Stimulated activated CD8-positive, alpha-beta memory T cell treated with anti-CD3 and anti-CD28 coated beads, Interleukin-4, amount 100 ng/mL, for 4 hours (primary cell): ENCODE measurements at places on chromosomes 1 and 21.

GRCh38 chr1:33010932-33011731 lies 25.6 kb downstream of the AK2 start:
- DNase-seq = no peak

- DNase-seq = no peak
Measured at GRCh38 chr1:80462006-80462405, 1338.7 kb upstream of the ADGRL2 start.

DNA sequence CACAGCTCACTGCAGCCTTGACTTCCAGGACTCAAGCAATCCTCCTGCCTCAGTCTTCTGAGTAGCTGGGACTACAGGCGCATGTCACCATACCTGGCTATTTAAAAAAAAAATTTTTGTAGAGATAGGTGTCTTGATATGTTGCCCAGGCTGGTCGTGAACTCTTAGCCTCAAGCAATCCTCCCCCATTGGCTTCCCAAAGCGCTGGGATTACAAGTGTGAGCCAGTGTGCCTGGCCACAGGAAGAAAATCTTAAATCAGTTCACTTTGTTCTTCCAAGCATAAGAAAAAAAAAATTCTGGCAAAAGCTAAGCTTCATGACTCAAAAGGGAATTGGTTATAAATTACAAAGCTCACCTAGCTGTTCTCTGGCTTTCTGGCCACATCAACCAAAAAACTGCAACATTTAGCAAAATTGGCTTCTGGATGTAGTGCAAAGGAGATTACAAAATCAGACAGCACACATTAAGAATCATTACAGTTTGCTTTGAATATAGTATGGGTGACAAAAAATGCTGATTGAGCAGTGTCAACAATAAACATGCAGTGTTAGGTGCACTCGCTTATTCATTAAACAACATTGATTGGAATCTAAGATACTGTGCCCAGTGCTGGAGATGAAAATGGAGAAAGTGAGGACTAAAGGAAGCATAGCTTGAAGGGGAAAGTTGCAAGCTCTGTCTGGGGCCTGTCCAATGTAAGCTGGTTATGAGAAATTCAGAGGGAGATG lies 76.7 kb downstream of the KCTD3 start:
- DNase-seq = no peak

GRCh38 chr1:1796466-1796865 lies 18.2 kb upstream of the NADK start:
- DNase-seq = no peak

GRCh38 chr1:183583466-183583865 lies 6.8 kb downstream of the NCF2 start:
- no peak for DNase-seq

DNA sequence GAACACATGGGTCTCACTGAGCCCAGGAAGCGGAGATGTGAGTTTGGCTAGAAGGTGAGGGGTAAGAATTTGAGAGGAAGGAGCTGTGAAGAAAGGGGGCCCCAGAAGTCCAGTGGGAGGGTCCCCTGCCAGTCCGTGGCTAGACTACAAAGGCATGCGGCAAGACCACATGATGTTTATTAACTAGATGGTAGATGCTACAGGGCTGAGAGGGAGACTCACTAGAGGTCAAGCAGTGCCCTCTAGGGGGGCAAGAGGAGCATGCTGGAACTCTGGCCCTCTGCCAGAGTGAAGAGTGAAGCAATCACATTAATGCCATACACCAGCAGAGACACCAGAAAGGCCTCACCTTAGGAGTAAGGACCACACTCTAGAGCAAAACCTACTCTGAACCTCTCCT lies 12.2 kb downstream of the KIAA0319L start:
- DNase-seq = no peak

DNA sequence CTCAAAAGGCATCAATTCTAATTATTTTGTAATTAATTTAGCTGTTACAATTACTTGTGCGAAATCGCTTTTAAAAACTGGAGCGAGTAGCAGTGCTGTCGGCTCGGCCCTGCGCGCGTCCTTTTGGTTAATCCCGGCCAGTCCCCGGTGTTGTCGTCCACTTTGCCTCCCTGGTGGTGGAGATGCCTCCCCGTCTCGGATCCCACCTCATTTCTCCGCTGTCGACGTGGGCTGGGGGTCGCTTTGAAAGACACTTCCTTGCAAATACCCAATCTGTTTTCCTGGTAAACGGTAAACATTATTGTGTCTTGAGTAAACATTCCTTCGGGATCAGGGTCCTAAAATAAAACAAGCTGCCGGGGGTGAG lies 3.7 kb downstream of the FOXD3 start:
- DNase-seq = no peak

- no peak for DNase-seq
Measured at GRCh38 chr1:14974361-14974760, 179.2 kb upstream of the TMEM51 start.

- no peak for DNase-seq
Measured at GRCh38 chr1:59043796-59044195, 253.1 kb upstream of the FGGY start.

GRCh38 chr21:26570203-26570602 lies 2.9 kb downstream of the CYYR1 start:
- no peak for DNase-seq

DNA sequence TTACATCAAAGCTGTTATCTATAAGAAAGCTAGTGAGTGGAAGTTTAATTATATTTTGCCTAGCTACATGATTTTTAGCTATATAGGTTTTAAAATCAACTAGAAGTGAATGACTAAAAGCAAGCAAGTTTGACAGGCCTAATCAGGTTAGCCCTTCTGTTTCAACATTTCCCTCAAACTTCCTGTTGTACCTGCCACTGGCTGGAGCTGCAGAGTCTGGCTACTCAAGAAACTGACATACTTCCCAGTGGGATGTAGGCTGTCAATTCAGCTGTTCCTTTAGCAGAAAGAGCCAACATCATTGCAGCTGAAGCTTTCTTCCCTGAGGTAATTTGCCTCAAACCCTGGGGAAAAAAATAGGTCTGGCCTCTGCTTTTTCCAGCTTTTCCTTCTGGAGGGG lies 87.1 kb upstream of the TNR start:
- DNase-seq = no peak

- DNase-seq = no peak
Measured at GRCh38 chr1:3022511-3022973, 1.3 kb downstream of the ACTRT2 start.

GRCh38 chr1:198651650-198652400 lies 13.0 kb downstream of the PTPRC start:
- no peak for DNase-seq

- DNase-seq = no peak
Measured at GRCh38 chr1:39102537-39103327, 76.6 kb downstream of the NDUFS5 start.

DNA sequence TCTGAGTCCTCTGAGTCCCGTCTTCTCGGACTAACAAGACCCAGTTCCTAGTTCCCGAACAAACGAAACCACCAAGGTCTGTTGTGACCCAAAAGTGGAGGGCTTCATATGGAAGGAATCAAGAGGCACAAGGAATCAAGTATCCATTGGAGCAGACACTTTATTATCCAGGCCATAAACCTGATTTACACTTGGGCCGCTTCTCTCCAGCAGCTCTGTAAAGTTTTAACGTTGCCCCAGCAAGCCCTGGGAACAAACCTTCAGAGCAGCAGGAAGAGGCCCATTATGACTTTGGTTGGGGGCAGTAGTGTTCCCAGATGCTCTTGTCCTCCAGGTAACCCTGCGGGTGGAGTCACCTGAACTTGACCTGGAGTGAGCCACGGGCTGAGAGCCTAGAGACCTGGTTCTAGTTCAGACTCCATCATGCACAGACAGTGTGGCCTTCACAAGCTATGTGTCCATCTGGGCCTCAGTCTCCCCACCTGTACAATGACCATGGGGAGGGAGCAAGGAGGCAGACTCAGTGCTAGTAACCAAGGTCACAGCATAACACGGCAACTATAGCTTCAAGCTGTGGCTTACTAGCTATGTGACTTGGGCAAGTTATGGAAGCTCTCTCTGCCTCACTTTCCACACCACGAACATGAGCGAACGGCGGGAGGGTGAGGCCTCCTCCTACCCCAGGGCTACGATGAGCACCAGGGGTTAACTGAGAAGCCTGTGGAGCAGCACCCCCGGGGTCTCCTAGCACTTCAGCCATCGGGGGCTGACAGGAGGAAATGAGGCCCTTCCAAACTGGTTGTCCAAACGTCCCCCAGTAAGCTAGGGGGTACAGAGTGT lies 95.7 kb downstream of the GLIS1 start:
- no peak for DNase-seq

DNA sequence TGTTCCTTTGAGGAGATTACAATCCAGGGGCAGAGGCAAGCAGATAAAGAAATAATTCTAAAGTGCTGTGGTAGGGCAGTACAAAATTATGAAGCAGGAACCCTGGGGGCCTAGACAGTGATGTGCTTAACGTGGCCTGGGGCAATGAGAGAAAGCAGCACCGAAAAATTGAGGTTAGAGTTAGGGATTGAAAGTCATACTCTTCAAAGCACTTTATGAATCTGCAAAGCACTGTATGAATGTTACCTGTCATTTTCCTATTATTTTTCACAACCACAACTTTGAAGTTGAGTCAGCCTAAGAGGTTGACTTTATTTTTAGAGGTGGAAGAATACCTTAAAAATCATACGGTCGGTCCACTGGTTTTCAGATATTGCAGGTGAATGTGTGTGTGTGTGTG lies 183.4 kb upstream of the NFIA start:
- DNase-seq = no peak

DNA sequence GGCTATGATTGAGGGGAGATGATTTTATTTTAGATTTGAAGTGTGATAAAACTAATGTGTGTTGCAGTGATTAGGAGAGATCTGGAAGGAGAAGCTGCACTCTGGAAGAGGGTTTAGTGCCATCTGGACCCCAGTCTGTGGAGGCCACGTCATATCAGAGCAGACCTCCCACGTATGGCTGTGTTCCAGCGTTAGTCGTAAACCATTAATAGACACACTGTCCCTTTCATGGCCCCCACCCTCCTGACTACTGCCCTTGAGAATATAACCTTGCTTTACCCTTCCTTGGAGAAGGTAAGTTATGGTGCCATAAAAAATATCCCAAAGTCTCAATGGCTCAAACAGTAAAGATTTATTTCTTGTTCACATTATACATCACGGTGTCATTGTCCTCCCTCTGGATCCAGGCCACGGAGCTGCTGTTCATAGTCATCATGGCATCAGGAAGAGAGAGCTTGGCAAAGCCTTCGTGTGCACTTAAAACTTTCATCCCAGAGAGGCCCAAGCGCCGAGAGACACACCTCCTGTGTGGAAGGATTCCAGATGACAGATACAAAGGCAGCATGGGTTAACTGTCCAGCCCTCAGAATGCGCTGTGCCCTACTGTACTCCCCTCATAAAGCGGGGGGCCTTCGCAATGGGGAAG lies 33.2 kb downstream of the RHOU start:
- no peak for DNase-seq

DNA sequence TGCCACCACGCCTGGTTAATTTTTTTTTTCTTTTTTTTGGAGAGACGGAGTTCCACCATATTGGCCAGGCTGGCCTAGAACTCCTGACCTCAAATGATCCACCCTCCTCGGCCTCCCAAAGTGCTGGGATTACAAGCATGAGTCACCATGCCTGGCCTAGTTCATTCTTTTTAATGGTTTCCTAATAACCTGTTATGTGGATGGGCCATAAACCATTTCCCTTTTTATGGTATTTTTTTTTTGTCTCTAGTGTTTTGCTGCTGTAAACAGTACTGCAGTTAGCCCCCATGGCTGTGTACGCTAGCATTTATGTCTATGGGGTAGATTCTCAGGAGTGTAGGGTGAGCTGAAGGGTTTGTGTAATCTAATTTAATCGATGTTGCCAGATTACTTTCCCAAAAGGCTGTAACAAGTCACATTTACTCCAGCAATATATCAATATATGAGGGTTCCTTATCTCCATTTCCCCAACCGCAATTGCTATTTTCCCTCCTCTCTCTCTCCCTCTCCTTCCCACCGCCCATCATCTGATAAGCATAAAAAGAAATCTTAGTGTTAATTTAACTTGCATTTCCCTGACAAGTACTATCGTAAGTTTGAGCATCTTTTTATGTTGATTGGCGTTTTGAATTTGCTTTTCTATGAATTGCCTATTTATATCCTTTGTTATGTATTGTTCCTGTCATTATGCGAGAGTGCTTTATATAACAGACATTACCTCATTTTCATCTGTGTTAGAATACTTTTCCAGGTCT lies 28.7 kb downstream of the RCSD1 start:
- DNase-seq = no peak

DNA sequence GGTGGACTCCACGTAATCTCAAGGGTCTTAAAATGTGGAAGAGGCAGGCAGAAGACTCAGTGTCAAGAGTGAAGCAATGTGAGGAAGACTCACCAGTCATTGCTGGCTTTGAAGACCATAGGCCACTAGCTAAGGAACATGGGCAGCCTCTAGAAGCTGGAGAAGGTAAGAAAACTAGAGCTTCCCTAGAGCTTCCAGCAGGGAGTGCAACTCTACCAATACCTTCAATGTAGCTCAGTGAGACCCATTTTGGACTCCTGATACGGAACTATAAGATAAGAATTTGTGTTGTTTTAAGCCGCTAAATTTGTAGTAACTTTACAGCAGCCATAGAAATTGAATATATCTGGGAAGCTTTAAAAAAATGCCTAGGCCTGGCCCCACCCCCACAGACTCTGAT lies 18.9 kb downstream of the METTL13 start:
- DNase-seq = no peak

GRCh38 chr1:239676522-239677273 lies 290.3 kb downstream of the CHRM3 start:
- no peak for DNase-seq

- DNase-seq = no peak
Measured at GRCh38 chr1:53088616-53089300, 26.7 kb downstream of the PODN start.

DNA sequence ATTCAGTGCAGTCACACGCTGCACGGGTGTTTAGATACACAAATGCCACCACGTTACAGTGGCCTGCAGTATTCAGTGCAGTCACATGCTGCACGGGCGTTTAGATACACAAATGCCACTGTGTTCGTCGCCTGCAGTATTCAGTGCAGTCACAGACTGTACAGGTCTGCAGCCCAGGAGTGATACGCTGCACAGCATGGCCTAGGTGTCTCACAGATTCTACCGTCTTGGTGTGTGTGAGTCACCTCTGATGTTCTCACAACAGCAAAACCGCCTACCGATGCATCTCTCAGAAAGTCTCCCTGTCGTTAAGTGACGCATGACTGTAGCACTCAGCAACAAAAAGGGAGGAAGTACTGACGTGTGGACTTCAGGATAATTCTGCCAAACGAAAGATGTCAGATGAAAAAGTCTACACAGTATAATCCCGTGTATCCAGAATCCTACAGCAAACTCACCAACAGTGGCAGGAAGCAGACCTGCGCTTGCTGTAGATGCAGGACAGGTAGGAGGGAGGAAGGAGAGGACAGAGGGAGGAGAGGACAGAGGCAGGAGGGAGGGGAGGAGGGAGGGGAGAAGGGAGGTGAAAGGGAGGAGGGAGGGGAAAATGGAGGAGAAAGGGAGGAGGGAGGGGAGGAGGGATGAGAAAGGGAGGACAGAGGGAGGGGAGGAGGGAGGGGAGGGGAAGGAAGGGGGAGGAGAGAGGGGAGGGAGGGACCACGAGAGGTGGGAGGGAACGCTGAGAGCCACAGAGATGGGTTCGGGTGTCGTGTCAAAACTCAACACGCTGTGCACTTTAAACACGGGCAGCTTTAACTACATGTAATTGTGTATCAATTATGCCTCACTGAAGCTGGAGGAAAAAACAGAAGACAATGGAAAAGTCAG lies 36.3 kb upstream of the PCBP3 start:
- DNase-seq = no peak

- DNase-seq = no peak
Measured at GRCh38 chr1:225813214-225813964, 3.5 kb downstream of the EPHX1 start.

- DNase-seq = no peak
Measured at GRCh38 chr1:87144316-87144895, 184.3 kb upstream of the LMO4 start.
